CD4-positive, alpha-beta T cell treated with Interleukin-21 for 1 hour (primary cell): ENCODE measurements at places on chromosomes 16 and 17.
A peak's percentile ranks its signal among the peaks of the same experiment; 100 is the strongest.

DNA sequence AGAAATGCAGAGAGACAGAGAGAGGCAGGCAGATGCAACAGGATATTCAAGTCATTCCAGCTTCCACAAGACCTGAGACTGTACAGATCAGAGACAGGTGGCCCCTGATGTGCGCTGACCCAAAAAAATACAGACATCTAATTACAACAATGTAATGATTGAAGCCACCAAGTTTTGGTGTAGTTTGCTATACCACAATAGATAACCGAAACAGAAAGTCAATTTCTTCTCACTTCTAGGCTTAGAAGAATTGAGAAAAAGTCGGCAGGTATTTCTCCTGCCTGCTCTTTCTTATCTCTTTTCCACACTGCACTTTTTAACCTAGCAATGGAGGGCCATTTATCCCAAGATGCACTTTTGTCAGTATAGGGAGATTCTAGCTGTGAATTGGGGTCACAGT, 949.2 kb downstream of the CDH11 start:
- no peak for DNase-seq

DNA sequence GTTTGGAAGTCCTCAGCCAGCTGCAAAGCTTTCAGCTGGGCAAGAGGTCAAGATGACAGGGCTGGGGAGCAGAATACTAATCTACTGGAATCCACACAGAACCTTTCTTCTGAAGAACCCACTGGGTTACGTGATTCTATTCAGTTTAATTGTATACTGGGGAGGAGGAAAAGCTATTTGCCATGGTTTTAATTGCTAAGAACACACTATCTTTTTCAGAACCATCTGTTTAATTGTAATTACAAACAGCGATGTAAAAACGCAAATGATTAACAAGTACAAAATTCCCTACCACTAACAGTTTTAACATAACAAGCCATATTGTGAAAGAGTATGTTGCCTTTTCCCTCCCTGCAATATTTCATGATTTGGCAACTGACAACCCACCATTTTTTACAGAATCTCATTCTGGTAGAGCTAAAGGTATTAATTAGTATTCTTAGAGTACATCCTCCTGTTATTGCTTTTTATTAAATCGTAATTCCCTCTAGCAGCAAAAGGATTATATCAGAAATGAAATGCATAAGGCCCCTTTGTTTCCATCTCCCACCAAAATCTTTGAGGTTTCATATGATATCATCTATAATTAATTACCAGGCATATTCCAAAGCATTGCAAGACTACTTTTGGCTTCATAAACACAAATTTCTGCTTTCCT, 12.1 kb downstream of the HYDIN start:
- no peak for DNase-seq

DNA sequence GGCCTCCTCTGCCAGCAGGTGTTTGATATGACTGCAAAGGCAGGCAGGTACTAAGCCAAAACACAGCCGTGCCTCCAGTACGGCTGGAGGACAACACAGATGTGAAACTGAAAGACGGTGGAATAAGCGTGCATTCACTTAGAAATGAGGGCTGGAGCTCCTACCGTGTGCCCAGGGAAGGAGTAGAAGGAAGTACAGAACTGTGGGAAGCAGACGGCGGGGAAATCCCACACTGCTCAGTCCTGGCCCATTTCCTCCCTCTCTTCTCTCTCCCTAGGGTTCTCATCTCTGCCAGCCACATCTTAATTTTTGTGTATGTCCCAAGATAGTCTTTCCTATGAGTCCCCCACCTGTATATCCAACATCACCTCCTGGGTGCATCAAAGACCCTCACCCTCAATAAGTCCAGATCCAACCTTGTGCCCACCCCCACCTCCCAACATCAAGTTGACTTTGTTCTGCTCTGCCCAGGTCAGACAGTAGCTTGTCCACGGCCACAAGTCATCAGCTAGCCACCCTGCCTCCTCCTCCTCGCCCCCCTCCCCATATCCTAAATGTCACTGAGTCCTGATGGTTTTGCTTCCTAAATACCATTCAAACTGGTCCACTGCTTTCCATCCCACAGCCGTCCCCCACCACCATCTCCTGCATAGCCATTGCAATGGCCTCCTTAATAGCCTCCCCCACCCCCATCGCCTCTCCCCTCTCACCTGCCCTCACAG, 77.1 kb upstream of the RPL38 start:
- DNase-seq = no peak

DNA sequence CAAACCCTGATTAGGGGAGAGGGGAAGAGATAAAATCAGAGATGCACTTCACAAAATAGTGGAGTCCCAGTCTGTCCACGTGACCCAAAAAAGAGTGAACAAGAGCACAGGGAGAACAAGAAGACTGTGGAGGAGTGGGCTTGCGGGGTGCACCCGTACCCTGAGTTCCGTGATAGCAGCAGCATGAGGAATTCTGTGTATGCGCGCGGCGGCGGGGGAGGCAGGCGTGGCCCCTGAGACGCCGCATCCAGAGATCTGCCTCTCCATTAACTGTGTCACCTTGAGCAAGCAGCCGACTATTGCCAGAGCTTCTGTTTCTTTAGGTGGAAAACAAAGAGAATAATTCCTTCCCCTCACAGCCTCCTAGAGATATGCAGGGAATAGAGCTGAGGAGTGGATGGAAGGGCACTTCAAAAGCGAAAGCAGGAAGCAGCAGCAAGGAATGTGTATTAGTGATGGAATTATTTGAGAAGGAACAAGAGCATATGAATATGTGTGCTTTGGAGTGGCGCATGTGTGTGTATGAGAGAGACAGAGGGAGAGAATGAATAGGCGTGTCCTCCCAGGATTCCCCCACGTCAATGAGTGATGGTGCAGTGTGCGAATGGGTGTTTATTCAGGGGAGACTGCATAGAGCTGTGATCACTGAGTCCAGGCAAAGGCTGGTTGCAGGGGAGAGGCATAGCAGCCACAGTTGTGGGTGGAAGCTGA, 10.4 kb upstream of the SOX9 start:
- DNase-seq = no peak

DNA sequence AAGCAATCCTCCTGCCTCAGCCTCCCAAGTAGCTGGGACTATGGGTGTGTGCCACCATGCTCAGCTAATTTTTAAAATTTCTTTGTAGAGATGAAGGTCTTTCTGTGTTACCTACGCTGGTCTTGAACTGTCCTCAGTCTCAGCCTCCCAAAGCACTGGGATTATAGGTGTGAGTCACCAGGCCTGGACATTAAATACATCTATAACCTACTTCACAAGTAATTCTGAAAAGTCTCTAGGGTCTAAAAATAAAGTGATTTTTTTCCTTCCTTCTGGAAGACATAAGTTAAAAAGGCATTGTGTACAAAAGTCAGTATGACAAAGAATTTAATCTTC, 118.3 kb downstream of the PARN start:
- no peak for DNase-seq

DNA sequence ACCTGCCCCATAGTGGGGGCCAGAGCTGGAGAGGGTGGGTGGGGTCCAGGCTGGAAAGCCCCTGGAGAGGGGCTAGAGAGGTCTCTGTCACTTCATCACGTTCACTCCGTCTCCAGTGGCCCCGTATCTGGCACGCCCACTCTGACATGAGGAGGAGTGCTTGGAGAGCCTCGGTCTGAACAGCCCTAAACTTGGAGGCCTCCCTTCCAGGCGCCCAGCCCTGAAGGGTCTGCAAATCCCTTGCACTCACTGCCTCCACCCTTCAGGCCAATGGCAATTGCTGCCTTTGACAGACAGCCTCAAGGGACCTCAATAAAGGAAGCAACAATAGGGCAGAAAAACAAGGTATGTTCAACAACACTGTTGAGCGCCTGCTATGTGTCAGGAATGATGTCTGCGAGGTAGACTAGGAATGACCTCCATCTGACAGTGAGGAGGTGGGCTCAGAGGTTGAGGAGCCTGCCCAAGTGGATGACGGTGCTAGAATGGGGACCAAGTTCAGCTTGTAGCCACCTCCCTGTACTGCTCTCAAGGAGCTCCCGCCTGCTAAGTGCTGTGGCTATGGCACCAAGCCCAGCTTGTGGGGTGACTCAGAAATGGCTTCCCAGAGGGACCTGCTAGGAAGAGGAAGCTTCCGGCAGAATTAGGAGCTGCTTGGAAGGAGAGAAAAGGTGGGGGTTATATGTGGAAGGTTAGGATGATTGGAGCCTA, 2.9 kb upstream of the EPX start:
- DNase-seq = no peak

DNA sequence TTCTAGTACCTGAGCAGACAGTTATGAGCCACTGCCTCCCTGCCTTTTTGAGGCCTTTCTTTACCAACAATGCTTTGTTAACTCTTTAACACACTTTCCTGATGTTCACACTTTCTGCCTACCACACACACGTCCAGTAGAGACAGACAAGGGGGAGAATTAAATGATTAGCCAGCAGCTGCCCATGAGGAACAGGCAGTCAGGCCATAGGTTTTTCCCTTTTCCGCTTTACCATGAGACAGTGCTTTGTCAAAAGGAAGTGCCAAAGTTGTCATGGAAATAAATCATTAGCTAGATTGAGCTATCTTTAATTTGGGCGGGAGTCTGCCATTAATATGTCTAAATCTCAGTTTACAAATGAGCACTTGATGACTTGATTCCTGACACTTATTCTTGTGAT, 102.1 kb downstream of the PITPNC1 start:
- no peak for DNase-seq

GRCh38 chr17:74288785-74289184, 14.8 kb downstream of the DNAI2 start:
- no peak for DNase-seq

DNA sequence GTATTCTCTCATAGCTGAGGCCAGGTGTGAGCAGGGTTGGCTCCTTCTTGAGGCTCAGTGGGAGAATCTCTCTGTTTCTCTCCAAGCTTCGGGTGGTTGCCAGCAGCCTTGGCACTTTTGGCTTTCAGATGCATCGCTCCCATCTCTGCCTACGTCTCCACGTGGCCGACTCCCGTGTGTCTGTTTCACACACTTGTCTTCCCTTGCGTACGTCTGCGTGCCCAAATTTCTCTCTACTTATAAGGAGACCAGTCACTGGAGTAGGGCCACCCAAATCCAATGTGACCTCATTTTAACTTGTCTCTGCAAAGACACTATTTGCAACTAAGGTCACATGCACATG, 14.7 kb downstream of the OSBPL7 start:
- no peak for DNase-seq

- DNase-seq = no peak
Measured at GRCh38 chr16:48963901-48964615, 317.6 kb downstream of the CBLN1 start.

- DNase-seq = no peak
Measured at GRCh38 chr16:31008149-31008548, 2.3 kb downstream of the STX1B start.

- DNase-seq = no peak
Measured at GRCh38 chr17:2939714-2940351, 123.6 kb downstream of the OR1D5 start.

DNA sequence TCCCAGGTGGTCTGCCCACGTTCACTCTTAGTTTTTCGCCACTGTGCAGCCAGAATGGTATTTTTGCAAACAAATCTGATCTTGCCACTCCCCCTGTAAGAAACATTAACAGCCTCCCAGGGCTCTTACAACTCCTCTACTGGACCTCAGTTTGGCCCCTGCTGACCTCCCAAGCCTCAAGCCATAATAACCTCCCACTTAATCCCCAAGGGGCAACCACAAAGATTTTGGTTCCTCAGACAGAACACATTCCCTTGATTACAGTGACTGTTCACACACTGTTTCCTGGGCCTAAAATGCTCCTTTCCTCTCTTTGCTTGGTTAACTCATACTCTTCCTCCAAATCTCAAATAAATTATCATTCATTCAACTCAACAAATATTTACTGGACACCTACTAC, 21.5 kb upstream of the CD300E start:
- no peak for DNase-seq

DNA sequence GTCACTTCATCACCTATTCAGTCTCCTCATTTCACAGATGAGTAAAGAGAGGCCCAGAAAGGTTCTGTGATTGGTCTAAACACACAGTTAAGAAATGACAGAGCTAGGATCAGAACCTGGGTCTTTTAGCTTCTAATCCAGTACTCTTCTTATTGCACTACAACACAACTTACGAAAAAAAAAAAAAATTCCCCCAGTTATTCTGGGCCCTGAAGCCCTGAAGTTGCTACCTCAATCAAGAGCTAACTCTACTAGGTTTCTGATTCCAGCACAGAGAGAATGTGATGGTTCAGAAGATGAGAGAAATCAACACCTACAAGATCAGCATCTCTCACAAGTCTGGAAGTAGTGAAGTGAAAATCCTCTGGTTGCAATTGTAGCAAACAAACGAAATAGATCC, 37.3 kb downstream of the GRB7 start:
- peak; percentile 50 for DNase-seq

- no peak for DNase-seq
Measured at GRCh38 chr16:71387045-71387871, 28.7 kb downstream of the CALB2 start.

GRCh38 chr16:50275098-50275415, 8.7 kb downstream of the ADCY7 start:
- no peak for DNase-seq
